Peyer's patch (tissue), 4 donors: ENCODE measurements at places on chromosomes 6 and 20. TPM values are rescaled to one million over a fixed set of nuclear protein-coding genes. Genes with fewer than 3 reads are reported as not detected.

The TNXB gene
- 301 TPM for total RNA-seq

The ADGRF4 gene
- 0.80 TPM for total RNA-seq

The C6orf15 gene
- not detected for total RNA-seq

The ZNF334 gene
- 4.4 TPM for total RNA-seq

The IL20RA gene
- 0.47 TPM for total RNA-seq

The PRL gene
- not detected for total RNA-seq

The PRR18 gene
- not detected for total RNA-seq

The SLX4IP gene
- 8.3 TPM for total RNA-seq

The PSORS1C1 gene
- 6.5 TPM for total RNA-seq

The RPRD1B gene
- total RNA-seq = 55.3 TPM

The ABHD16B gene
- not detected for total RNA-seq

The SEL1L2 gene
- total RNA-seq = not detected

The FUT9 gene
- total RNA-seq = not detected

DNA sequence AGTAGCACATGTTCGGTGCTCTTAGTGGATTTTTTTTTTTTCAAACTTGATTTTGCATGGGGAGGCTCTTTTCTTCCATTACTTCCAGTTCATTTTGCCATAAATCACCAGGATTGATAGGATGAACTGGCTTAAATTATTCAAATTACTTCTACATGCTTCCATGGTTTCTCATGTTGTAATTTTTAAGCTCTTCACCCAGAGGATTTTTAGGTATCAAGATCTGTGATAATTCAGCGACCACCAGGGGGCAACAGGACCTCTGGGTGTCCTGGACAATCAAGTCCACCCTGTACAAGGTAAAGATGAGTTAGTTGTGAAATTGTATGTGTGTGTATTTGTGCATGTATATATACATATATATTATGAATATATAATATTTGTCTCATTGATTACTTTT lies 4.2 kb upstream of the EPHA7 start:
- DNase-seq = no peak

- DNase-seq = no peak
Observed at GRCh38 chr6:16391451-16391912, 153.1 kb downstream of the GMPR start.

GRCh38 chr6:56521454-56521853 lies 121.2 kb downstream of the DST start:
- DNase-seq = no peak

- no peak for DNase-seq
Observed at GRCh38 chr20:37558306-37558705, 30.6 kb upstream of the BLCAP start.

DNA sequence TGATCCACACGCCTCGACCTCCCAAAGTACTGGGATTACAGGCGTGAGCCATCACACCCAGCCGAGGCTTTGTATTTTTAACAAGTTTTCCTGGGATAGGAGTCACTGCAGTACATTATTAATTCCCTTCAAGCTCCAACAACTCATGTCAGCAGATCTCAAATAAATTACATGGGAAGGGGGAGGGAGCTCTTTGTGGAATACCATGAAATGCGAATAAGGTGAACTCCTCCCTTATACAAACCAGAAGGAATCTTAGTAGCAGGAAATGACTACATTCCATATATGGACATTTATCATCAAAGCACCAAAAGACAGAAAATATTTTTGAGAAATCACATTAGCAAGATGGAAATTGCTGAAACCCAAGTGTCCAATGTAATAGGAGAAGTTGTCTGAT lies 2.9 kb downstream of the GSS start:
- DNase-seq = no peak

DNA sequence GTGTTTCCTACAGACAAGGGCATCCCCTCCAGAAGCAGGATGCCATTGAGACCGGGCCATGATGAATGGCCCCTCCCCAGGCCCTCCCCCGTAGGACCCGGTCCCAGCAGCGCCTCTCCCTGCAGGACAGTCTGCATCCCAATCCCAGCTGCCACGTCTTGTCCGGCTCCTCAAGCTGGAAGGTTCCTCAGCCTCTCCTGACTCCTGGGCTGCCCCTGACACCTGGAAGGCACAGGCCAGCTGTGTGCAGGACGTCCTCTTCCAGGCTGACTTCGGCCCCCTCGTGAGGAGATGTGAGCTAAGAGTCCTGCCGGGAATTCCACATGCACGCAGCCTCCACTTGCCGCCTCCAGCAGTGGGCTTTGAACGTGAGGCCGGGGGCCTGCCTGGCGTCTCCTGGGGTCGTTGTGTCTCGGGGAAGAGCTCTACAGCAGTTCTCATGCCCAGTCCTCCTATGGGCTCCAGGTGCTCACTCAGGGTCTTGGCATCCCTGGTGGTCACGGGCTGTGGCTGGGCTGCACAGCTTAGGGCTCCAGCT lies 64.4 kb downstream of the TAF4 start:
- DNase-seq = no peak

GRCh38 chr20:41131594-41132387 lies 5.6 kb upstream of the PLCG1 start:
- no peak for DNase-seq

GRCh38 chr6:166744223-166745134 lies 117.4 kb upstream of the RPS6KA2 start:
- DNase-seq = no peak

GRCh38 chr6:12232339-12232738 lies 57.8 kb upstream of the EDN1 start:
- DNase-seq = no peak

DNA sequence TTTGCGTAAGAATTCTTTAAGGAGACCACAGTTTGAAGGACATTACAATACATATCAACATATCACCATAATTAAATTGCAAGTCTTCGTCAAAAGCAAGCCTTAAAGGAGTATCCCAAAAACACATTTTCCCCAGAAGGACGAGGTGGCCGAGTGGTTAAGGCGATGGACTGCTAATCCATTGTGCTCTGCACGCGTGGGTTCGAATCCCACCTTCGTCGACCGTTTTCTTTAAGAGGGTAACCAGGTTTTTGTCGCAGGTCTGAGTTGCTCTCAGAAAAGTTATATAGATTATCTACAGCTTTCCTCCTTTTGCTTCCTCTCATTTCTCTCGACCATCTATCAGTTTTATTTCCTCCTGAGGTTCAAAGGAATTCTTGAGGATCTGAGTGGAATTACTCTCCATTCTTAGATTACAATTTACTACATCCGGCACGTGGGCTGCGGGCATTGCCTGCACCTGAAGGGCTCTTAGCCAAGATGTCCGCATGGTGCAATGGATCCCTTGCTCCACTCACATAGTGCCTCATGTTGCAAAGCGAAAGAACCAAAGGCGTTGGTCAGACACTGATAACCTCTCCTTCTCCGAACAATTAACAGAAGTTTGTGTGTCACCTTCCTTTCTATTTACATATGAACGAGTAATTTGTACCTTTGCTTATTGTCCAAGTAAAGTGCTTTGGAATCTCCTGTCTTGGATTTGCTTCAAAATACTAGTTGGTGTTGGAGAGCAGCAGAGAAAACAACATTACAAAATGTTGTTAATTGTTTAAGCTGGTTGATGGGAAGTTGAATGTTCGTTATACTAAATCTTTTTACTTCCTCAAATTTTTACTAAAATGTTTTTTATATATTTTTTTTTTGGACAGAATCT lies 14.0 kb downstream of the POM121L2 start:
- no peak for DNase-seq

DNA sequence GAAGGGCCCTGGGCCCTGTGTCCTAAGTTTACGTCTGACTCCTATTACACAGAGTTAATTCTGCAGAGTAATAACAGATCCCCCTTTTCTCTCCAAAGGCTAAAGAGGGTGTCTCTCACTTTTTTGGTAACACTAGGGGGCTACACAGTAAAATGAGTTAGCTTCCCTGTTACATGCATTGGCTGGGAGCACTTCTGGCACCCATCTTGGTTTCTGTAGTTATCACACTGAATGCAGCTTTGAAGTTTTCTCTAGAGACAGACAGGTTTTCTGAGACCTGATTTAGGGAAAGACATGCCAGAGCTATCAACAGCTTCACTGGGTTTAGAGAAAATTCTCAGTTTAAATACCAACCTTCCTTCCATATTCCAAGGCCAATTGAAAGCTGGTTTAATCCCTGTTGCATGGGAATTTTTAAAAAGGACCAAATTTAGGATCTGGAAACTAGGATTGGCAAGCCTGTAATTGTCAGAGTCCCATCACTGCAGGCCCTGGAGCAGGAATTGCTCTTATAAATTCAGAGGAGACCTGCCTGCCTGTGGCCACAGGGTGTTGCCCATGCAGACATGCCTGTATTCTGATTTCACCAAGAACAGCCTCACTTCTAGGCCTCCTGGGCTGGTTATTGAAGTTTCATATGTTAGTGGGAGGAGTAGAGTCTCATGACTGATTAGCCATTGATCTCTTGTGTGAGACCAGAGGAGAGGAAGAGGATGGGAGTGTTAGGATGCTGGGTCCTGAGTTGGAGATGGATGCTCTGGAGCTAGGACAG lies 29.4 kb downstream of the RNF8 start:
- DNase-seq = no peak

GRCh38 chr20:38023181-38024001 lies 9.9 kb downstream of the TTI1 start:
- no peak for DNase-seq

- DNase-seq = no peak
Observed at GRCh38 chr6:15389765-15390723, 144.2 kb downstream of the JARID2 start.

DNA sequence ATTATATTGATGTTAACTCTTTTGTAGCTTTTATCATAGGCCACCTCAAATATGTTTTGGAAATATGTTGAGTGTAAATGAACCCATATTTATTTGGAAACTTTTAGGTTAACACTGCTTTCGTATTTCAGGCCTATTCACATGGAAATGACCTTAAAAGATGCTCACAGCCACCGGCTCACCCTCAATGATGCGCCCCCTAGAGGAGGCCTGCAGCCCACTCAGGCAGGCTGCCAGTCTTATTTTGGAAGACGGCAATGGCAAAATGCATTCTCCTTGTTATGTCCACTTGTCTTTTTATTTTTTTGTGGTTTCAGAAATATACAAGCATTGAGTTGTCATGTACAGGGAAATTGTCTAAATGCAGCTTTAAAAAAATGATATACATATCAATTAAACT lies 869.7 kb downstream of the PHF3 start:
- no peak for DNase-seq

- DNase-seq = no peak
Observed at GRCh38 chr20:10430000-10430466, 4.0 kb downstream of the MKKS start.

GRCh38 chr6:123064038-123064437 lies 68.0 kb downstream of the CLVS2 start:
- DNase-seq = no peak

GRCh38 chr20:11642866-11643265 lies 274.8 kb upstream of the BTBD3 start:
- DNase-seq = no peak

DNA sequence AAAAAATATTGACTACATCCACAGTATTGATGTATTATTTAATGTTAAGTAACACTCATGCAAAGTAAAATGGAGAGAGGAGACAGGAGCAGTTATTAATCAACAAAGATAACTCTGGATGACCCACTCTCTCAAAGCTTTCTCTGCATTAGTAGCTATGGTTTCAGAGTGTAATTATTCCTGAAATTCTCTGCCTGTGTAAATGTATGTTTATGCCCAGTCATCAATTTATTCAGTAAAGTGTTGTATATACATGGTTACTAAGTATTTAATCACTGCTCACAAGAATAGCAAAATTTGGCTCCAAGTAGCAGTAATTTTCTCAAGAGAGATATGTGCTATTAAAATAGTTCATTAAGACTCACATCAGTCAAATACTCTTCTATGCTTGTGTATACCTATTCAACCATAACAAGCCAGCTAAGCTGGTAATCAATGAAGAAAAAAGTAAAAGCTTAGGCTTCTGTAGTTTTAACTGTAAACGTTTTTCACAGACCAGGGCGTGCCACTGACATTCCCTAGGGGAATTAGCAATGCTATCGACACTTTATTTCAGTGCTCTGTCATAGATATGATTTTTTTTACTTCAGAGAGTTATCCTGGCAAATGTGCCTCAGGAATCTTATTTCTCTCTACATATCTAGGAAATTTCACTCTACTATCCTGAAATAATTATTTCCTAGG lies 54.0 kb upstream of the RAB32 start:
- DNase-seq = no peak

GRCh38 chr6:76220805-76221204 lies 148.3 kb upstream of the IMPG1 start:
- DNase-seq = no peak

DNA sequence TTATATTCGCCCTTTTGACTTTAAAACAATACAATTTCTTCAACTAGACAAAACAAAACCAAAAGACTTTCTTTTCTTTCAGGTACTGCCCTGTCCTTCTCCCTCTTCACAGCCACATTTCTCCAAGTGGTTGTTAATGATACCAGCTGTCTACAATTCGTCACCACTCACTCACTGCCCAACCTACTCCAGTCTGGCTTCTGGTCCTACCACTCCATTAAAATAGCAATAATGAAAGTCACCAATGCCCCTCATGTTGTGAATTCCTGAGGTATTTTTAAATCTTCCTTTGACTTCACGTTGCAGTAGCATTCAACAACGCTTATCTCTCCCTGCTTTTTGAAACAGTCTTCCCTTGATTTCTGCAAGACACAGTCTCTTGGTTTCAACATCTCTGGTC lies 11.6 kb upstream of the MAN1A1 start:
- DNase-seq = no peak

GRCh38 chr6:116840091-116840490 lies 11.2 kb upstream of the GPRC6A start:
- DNase-seq = no peak

DNA sequence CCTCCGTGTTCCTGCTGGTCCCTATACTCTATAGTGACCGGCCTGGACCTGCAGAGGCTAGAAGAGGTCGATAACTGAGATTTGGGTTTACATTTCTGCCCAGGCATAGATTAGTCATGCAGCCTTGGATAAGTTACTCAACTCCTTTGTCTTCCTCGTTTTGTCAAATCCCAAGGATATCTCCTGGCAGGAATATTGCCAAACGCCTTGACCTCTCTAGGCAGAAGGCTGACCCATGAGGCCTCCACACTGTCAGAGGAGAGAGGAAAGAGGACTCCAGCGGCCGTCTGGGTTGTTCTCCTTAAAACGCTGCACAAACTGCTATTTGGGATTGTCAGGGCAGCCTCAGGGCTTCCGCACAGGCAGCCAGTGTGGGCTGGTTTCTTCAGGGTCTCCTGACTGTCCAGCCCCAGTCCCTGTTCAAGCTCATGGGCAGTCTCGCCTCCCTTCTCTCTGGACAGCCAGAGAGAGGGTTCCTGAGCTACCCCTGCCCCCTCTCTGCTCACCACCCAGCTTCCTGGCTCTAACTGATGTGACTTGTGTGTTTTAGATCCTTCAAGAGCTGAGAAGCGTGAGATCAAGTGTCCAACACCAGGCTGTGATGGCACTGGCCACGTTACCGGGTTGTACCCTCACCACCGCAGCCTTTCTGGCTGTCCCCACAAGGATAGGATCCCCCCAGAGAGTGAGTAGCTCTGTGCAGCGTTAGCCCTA lies 44.7 kb upstream of the PCMTD2 start:
- DNase-seq = no peak

DNA sequence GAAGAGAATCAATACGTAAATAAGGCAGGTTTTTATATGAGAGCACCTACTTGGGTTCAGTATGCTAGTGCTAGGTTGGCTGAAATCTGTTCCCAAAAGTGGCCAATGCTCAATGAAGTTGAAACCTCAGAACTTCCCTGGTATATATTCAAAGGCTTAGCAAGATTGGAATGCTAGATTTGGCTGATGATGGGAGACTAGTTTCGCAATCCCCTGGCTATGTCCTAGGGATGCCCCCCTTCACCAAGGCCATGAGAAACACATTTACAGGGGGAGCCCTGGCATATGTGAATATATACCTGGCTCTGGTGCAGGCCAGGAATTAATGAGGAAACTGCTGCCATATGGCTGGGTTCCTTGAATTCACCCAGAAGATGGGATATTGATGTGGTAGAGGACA lies 142.4 kb upstream of the C6orf118 start:
- DNase-seq = no peak
